Jurkat, Clone E6-1 (cell line): ENCODE measurements at places on chromosomes 6 and 20.
A peak's percentile ranks its signal among the peaks of the same experiment; 100 is the strongest.

DNA sequence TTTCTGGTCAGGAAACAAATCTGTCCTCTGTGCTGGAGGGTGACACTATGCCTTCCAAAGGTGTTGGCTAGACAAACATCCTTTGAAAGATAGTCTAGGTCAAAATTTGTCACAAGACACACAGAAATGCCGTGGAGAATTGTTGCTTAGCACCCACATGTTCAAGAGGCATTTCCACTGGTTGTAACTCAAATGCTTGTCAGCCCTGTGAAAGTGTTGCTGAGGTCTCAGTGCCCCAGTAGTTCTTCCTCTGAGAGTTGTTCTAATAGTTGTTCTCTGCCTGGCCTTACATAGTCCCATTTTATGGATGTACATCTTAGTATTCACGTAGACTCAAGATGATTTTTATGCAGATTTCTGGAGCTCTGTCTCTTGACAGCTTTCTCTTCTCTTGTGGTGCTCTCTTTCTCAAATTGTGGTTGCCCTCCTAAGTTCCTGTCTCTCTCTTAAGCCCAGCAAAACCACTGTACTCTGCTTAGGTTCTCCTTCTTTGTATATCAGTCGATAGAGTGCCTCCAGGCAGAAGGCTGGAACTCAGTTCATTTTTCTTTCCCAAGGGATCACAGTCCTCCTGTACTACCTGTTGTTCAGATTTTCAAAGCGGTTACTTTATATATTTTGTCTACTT lies 39.5 kb upstream of the REV3L start:
- DNase-seq, result peak; percentile 78

- no peak for DNase-seq
Observed at GRCh38 chr6:145312481-145312880, 422.8 kb downstream of the EPM2A start.

DNA sequence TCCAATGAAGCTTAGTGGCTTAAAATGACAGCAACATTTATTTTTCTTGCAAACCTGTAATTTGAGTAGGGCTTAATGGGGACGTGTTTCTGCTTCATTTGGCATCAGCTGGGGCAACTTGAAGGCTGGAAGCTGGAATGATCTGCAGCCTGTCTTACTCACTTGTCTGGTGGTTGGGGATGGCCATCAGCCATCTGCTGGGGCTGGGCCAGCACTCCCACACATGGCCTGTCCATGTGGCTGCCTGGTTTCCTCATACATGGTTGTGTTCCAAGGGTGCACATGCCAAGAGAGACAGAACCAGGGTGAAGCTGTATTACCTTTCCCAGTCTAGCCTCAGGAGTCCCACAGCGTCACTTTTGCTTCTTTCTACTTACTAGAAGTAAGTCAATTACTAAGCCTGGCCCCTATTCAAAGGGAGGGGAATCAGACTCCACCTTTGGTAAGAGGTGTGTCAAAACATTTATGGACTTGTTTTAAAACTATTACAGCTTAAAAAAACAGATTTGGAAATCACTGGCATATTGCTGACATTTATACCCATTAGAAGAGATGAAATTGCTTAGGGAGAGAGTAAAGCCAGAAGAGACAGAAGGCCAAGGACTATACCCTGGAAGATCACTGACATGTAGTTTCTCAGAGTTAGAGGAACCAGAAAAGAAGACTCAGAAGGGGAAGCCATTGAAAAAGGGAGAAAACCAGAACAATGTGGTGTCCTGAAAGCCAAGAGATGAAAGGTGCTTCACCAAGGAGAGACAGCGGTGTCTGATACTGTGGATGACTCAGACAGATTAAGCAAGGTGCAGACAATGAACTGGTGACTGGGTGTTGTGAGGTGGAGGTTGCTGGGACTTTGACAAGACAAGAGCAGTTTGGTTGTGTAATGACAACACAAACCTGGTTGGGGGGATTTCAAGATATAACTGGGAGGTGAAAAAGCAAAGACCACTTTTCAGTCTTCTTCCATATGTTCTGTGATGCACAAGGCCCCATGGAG lies 345.2 kb downstream of the GJA1 start:
- no peak for DNase-seq

DNA sequence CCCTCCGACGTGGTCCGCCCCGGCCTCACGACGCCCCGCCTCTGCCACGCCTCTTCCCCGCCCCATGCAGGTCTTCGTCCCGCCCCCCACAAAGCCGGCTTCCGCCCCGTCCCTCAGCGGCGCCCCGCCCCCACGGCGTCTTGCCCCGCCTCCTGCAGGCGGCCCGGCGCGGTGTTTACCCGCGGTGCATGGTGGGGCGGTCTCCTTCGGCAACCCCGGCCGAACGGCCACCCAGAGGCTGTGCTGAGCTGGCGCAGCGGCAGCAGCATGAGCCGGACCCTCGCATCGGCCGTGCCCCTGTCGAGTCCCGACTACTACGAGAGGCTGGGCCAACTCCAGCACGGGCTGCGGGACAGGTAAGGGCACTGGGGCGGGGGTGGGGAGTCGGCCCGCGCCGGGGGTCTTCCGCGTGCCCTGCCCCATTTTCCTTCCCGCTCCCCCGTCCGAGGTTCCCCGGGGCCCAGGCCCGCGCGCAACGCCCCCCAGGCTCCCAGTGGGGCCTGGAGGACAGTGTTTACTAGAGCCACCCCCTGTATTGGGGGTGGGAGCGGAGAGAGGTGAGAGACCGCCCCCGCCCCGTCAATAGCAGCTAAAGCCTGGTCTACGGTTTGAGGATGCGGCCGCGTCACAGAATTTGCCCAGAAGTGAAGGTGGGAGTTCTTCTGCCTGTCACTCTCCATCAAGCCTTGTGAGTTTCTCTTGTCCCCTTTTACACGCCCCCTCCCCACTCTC lies at the start of gene KIZ:
Gene KIZ (plus strand): TSS at position 234 of the 732 bp plus-strand sequence. CDS start 34 bp downstream, at position 268.
- peak; percentile 83 for DNase-seq

DNA sequence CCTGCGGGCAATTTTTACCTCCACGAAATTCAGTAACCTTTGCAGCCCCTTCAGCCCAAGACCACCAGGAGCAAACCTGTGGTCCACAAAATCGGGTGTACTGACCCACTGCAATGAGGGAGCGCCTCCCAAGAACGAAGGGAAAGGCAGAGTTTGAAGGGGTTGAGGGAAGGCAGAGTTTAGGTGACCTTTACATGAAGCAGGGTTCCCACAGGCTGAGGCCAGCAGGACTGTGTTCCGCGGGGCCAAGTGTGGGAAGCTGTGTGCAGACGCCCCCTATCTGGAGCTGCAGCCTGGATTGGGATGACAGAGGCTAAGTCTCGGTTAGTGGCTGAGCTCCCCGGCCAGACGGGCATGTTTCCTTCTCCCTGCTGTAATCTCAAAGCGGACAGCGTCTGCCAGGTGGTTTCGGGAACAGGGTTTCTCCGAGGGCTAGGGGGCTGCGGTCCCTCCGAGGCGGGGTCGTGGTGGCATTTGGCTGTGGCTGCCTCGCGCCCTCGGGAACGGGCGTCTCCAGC lies 826 bp upstream of the PYGB start:
- no peak for DNase-seq

- no peak for DNase-seq
Observed at GRCh38 chr6:158791274-158791855, 27.8 kb downstream of the EZR start.

DNA sequence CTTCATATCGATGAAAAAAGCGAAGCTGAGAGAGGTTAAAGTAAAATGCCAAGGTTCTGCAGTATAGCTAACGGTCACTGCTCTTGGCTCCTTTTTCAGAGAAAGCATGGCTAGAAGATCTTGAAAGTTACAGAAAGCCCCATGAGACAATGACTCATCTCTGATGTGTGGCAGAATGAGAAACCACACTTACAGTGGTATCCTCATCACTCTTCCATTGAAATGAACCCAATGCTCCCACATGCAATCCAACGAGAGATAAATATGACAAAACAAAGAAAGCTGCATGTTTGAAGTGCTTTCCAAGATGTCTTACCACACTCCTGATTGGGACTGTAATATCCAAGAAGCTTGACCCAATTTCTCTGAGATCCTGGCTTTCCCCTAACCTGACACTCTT lies 694.9 kb downstream of the PRKN start:
- no peak for DNase-seq

DNA sequence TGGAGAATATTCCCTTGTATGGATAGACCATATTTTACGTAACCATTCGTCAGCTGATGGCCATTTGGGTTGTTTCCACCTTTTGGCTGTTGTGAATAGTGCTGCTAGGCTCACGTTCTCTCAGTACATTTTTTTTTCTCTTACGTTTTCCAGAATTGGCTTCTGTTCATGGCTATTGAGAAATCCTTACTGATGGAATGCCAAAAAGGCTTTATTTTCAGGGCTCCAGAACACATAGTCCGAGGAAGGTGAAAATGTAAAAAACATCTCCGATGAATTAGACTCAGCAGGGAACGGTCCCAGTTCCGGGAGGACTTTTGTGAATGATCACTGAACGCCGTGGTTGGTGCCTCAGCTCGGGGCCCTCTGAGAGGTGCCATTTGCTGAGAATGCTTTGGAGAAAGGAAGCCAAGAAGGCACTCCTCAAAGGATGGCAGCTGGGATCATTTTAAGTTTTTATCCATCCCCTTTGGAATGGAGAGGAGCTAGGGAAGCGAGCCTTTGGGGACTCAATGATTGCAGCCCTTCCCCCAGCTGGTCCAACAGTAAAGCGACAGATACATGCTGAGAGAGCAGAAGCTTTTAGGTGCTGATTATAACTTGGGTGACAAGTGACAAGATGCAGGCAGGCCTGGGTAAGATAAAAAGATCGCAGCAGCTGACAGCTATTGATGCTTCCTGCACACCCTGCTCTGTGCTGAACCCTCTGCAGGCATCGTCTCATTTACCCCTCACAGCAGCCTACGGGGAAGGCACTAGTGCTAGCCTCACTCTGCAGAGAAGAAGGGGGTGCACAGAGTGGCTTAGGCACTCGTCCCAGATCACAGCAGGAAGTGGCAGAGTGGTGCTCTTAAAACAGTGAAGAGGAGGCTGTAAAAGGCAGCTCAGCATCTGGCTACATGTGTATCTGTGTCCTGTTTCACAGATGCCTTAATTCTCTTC lies 133.4 kb upstream of the KCNG1 start:
- DNase-seq, result peak; percentile 8

GRCh38 chr6:128491100-128491581 lies 29.3 kb downstream of the PTPRK start:
- no peak for DNase-seq

DNA sequence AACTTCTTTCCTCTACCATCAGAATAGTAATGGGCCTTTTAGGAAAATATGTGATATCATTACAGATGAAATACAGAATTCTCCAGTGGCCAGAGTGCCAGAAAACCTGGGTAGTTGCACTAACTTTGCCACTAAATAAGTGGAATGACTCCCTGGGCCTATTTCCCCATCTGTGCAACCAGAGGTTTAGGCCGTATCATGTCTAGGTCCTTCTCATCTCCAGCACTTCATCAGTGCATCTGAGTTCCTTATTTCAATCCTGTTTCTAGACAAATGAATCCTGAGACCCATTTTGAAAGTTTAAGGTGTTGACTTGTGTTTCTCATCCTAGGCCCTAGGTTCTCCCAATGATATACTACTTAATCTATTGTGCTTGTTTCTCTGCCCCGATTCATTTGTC lies 236.2 kb downstream of the CD83 start:
- no peak for DNase-seq

GRCh38 chr6:111623046-111623718 lies 17.5 kb upstream of the TRAF3IP2 start:
- DNase-seq, result no peak

DNA sequence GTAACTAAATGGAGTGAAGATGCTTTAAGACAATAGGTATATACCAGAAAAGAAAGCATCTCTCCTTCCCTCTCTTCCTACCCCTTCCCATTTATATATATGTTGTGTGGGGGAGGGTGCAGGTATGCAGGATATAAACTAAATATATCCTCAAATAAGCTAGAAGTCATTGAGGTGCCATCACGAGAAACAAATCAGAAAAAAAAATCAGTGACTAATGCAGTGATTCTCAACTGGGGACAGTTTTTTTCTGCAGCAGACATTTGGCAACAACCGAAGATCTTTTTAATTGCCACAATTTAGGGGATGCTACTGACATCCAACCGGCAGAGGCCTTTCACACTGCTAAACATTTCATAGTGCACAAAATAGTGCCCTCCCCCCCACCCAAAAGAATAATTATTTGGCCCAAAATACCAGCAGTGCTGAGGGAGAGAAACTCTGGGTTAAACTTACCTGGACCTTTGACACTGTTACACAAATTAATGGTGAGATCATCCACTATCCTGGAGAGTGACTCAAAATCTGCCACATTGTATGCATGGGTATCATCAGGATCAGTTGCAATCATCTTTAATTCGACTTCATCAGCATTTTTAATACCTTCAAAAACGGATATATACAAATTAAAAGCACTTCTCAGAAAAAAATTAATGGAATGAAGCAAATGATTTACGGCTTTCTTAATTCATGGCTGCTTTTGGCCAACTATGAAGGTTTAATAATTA lies 55.0 kb downstream of the COL12A1 start:
- no peak for DNase-seq

DNA sequence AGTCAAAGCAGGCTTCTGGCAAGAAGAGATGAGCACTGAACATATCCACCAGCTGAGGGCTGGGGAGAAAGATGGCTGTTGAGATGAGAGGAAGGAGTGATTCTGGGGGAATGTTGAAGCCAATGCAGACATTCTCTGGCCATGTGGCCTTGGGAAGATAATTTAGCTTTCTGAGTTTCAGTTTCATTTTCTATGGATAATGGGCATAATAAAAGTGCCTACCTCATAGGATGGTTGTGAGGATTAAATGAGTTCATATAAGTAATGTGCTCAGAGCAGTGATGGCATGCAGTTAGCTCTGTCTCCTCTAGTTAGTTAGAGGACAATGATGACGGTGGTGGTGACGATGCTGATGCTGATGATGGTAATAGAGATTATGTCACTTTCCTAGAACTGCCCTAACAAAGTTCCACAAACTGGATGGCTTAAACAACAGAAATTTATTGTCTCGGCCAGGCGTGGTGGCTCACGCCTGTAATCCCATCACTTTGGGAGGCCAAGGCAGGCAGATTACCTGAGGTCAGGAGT lies 18.5 kb upstream of the KCNK5 start:
- no peak for DNase-seq

GRCh38 chr6:27426045-27426620 lies 37.6 kb downstream of the ZNF391 start:
- DNase-seq, result no peak

DNA sequence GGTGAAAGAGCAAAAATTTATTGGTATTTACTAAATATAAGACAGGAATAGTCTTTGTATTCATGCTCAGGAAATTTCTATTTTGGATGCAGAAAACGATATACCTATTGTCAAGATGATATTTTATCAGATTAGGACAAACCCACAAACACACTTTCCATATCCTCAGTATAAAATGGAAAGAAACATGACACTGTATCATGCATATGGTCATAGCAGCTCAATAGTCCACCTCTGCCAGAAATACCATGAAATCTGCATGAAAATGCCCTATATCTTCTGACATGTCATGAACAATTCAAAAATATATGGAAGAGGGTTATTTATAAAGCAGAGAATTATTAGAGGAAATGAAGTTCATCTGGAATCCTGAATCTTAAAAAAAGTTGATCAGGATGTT lies 11.7 kb upstream of the HINT3 start:
- no peak for DNase-seq

DNA sequence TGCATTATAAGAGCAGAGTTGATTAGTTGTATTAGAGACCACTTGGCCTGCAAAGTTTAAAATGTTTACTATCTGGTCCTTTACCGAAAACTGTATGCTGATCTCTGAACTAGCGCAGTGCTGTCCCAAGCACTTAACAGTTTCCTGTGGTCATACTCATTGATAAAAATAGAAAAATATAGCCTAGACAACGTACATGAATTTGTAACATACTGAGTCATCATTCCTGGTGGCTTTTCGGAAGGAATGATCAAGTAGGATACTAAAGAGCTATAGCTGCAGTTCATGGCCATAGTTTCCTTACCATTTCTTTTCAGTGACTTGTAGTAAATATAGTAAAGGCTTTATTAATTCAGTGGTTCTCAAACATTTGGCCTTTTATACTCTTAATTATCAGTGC lies 18.4 kb downstream of the TTK start:
- DNase-seq, result no peak
